T-helper 2 cell treated with Interferon-gamma antibody and Interleukin-4, amounts not matched to agents 100 ng/mL and 5 ng/mL, for 36 hours (primary cell): ENCODE measurements at places on chromosomes 5 and 9. TPM values are rescaled to one million over a fixed set of nuclear protein-coding genes. Genes with fewer than 3 reads are reported as not detected.

MAST4 gene
- 14.0 and 14.3 TPM in 2 replicates for total RNA-seq

SLC46A2 gene
- not detected in 2 replicates for total RNA-seq

ADAMTS6 gene
- total RNA-seq, result 2.0 TPM in 2 replicates

SH2D3C gene
- total RNA-seq, result 57.6 and 58.4 TPM in 2 replicates

TEX53 gene
- not detected in 2 replicates for total RNA-seq

IRX2 gene
- total RNA-seq, result not detected in 2 replicates

LCN12 gene
- total RNA-seq, result 2.3 and 2.8 TPM in 2 replicates

TSSK1B gene
- total RNA-seq, result not detected in 2 replicates

PRRC1 gene
- 51.9 and 56.1 TPM in 2 replicates for total RNA-seq

SHC3 gene
- total RNA-seq, result not detected in 2 replicates

SPATA31C1 gene
- total RNA-seq, result not detected in 2 replicates
